H9 (cell line): ENCODE measurements at places on chromosomes 1 and 21. TPM values are rescaled to one million over a fixed set of nuclear protein-coding genes. Genes with fewer than 3 reads are reported as not detected.

Gene CBS
- total RNA-seq, result 319 and 350 TPM in 2 replicates

Gene ZNF648
- 1.1 and 1.4 TPM in 2 replicates for total RNA-seq

Gene OR2L3
- not detected in 2 replicates for total RNA-seq

Gene COL11A1
- total RNA-seq, result 7.0 and 7.5 TPM in 2 replicates

Gene SMCP
- total RNA-seq, result not detected in 2 replicates

DNA sequence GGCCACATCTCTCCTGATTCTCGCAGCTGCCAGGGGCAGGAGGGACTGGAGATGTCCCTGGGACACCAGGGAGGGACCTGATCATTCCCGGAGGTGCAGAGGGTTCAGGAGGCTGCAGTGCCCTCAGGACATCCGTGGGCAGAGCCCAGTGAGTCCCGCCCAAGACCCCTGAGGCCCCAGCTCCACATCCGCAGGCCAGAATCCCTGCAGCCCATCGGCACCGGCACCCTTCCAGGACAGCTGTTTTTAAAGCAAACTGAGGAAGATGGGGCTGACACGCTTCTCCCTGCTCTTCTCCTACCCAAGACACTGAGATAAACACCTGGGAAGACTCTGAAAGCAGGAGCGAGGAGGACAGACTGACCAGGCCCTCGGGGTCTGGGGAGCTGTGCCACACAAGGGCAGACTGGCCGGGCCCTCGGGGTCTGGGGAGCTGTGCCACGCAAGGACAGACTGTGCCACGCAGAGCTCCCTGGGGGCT, 25.5 kb downstream of the SLC19A1 start:
- no peaks in the 10 kb centered on the region for H3K4me1 ChIP-seq
- DNase-seq, result no peak
- no peak overlapping the region for H3K27ac ChIP-seq
- H3K4me3 ChIP-seq, result no peak overlapping the region
- H3K27me3 ChIP-seq, result no peaks in the 10 kb centered on the region

DNA sequence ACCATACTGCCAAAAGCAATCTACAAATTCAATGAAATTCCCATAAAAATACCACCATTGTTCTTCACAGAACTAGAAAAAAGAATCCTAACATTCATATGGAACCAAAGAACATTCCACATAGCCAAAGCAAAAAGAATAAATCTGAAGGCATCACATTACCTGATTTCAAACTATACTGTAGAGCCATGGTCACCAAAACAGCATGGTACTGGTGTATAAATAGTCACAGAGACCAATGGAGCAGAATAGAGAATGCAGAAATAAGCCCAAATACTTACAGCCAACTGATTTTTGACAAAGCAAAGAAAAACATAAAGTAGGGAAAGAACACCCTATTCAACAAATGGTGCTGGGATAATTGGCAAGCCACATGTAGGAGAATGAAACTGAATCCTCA, 6.2 kb upstream of the DEPDC1 start:
- no peaks in the 10 kb centered on the region for H3K4me1 ChIP-seq
- H3K4me3 ChIP-seq, result no peak overlapping the region
- H3K27me3 ChIP-seq, result no peaks in the 10 kb centered on the region
- no peak for DNase-seq
- H3K36me3 ChIP-seq, result peaks cover 11% of the 10 kb centered on the region

GRCh38 chr1:4762146-4762545, 107.7 kb downstream of the AJAP1 start:
- no peaks in the 10 kb centered on the region for H3K4me1 ChIP-seq
- H3K4me3 ChIP-seq, result no peak overlapping the region
- H3K36me3 ChIP-seq, result peaks cover 10% of the 10 kb centered on the region; the same call in 2 of the 3 replicates
- H3K27ac ChIP-seq, result no peak overlapping the region
- H3K27me3 ChIP-seq, result no peaks in the 10 kb centered on the region
- DNase-seq, result no peak

- no peaks in the 10 kb centered on the region for H3K4me1 ChIP-seq
- no peak overlapping the region for H3K4me3 ChIP-seq
- H3K27me3 ChIP-seq, result no peaks in the 10 kb centered on the region
- no peak for DNase-seq
- H3K36me3 ChIP-seq, result no peaks in the 10 kb centered on the region; the same call in 2 of the 3 replicates
These were observed 1531.1 kb downstream of the MRPL39 start for GRCh38 chr21:24076179-24076578.

DNA sequence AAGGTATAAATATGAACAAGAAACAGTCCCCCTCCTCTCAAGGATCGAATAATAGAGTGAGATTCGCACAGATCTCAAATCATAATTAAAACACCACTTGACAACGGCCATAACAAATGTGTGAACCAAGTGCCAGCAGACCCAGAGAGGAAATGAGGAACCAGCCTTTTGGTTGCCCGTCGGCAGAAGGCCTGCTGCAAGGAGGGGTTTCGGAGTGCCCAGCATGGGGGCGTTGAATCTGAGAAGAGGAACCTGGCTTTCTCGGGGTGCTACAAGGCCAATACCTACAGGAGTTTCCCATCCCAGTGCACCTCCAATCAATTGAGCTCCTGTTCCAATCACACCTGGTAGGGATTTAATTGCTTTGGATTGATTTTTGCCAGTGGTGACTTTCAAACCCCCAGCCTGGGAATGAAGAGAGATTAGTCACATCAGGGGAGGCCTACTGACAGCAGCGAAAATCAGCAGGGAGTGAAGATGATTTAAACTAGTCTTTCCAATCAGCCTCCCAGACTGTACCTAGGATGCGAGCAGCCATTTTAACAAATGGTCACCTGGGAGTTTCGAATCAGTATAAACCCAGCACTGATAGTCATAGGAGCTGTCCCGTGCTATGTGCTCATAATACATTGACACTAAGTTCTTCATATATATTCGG, 263.8 kb downstream of the KAZN start:
- H3K4me1 ChIP-seq, result no peaks in the 10 kb centered on the region
- no peak overlapping the region for H3K4me3 ChIP-seq
- no peak for DNase-seq
- no peak overlapping the region for H3K27ac ChIP-seq
- no peaks in the 10 kb centered on the region for H3K27me3 ChIP-seq

- no peaks in the 10 kb centered on the region for H3K27me3 ChIP-seq
- peaks cover 2% of the 10 kb centered on the region; the same call in 1 of the 3 replicates for H3K36me3 ChIP-seq
- no peak for DNase-seq
- H3K4me1 ChIP-seq, result peaks cover 4% of the 10 kb centered on the region; the same call in 1 of the 2 replicates
These were observed 72.3 kb downstream of the EVA1C start for GRCh38 chr21:32484706-32485380.

DNA sequence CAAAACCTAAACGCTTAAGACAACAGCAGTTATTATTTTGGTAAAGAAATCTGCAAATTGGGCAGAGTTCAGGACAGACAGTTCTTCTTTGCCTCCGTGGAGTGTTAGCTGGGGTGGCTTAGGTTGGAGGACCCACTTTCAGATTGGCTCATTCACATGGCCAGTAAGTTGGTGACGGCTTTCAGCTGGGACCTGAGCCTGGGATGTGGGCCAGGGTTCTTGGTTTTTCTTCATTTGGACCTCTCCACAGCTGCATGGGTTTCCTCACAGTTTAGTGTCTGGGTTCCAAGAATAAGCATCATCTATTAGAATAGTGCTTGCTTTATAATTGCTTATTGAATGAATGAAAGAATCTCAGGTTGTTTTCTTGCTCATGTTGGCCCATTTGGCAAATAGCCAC, 72.2 kb downstream of the ATF6 start:
- DNase-seq, result no peak
- no peak overlapping the region for H3K4me3 ChIP-seq
- H3K27ac ChIP-seq, result no peak overlapping the region
- H3K4me1 ChIP-seq, result no peaks in the 10 kb centered on the region

GRCh38 chr1:26833432-26834405, 7.2 kb downstream of the ZDHHC18 start:
- peaks cover 34% of the 10 kb centered on the region for H3K36me3 ChIP-seq
- no peak overlapping the region for H3K27ac ChIP-seq
- DNase-seq, result no peak
- no peaks in the 10 kb centered on the region for H3K27me3 ChIP-seq
- no peak overlapping the region for H3K4me3 ChIP-seq

DNA sequence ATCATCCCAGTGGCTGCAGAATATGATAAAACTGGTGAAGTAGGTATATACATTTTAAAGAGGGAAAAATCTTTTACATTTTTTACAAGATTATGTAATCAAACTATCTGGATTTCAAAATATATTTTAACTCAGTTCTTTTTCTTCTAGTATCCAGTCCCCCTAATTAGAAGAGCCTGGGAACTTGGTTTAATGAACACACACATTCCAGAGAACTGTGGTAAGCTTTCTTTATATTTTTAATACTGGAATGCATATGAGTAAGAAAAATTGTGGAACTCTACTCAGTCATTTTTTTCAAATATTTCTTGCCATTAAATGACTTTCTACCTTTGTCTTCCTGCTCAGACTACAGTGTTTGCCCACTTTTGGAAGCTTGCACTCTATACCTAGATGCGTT, 8.2 kb downstream of the ACADM start:
- H3K36me3 ChIP-seq, result peaks cover 12% of the 10 kb centered on the region; the same call in 2 of the 3 replicates
- H3K27ac ChIP-seq, result no peak overlapping the region
- no peaks in the 10 kb centered on the region for H3K4me1 ChIP-seq
- DNase-seq, result no peak
- no peaks in the 10 kb centered on the region for H3K27me3 ChIP-seq

DNA sequence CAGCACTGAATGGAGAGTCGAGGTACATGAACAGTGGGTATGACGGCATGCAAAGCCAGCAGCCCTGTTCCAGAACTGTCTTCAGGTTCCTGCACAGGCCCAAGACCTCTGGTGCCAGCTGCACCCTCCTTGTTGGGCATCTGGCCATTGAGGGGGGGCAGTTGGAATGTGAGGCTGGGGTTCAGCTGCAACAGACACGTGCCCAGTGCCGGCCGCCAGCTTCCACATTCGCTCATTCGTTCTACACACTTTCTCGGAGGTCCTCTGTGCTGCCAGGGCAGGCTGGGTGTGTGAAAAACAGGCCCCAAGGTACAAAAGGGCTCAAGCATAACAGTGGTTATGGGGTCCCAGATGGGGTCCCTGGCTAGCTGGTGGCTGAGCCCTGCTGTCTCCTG, 37.9 kb upstream of the SLC19A1 start:
- no peak overlapping the region for H3K4me3 ChIP-seq
- no peaks in the 10 kb centered on the region for H3K27me3 ChIP-seq
- no peaks in the 10 kb centered on the region for H3K36me3 ChIP-seq
- DNase-seq, result no peak

DNA sequence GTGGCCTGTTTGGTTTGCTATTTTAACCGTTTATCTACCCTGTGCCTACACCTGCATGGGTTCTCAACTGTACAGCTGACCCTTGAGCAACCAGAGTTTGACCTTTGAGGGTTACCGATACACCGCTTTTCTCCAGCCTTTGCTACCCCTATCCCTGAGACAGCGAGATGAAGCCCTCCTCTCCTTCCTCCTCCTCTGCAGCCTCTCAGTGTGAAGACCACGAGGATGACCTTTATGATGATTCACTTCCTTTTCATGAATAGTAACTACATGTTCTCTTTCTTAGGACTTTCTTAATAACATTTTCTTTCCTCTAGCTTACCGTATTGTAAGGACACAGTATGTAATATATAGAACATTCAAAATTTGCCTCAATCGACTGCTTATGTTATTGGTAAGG, 14.5 kb upstream of the RNF187 start:
- no peaks in the 10 kb centered on the region for H3K36me3 ChIP-seq
- peaks cover 3% of the 10 kb centered on the region; the same call in 1 of the 2 replicates for H3K4me1 ChIP-seq
- no peak overlapping the region for H3K27ac ChIP-seq
- no peak for DNase-seq
- H3K4me3 ChIP-seq, result no peak overlapping the region

DNA sequence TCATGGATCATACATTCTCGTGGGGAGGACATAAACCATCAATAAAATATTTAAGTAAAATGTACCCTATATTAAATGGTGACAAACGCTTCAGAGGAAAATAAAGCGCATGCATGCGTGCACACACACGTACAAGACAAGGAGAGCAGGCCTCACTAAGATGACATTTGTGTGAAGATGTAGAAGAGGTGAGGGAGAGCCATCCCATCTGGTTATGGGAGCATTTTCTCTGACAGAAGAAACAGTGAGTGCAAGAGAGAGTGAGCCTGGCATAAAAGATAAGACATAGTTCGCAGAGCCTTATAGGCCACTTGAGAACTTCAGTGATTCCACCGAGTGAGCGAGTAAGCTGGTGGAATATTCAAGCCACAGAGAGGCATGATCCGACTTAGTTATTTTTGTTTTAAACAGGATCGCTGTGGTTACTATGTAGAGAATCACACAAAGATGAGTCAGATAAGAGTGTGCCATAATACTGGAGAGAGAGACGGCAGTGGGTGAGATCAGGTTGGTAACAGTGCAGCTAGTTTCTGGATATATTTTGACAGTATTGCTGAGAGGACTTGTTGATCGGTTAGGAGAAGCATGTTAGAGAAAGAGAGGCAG, 624.2 kb downstream of the PLPP3 start:
- no peak for DNase-seq
- no peaks in the 10 kb centered on the region for H3K36me3 ChIP-seq
- H3K4me3 ChIP-seq, result no peak overlapping the region
- H3K27me3 ChIP-seq, result no peaks in the 10 kb centered on the region
- H3K27ac ChIP-seq, result no peak overlapping the region
- H3K4me1 ChIP-seq, result no peaks in the 10 kb centered on the region

- H3K4me1 ChIP-seq, result no peaks in the 10 kb centered on the region
- no peaks in the 10 kb centered on the region for H3K36me3 ChIP-seq
- no peaks in the 10 kb centered on the region for H3K27me3 ChIP-seq
- no peak for DNase-seq
- H3K4me3 ChIP-seq, result no peak overlapping the region
These were observed 97.4 kb downstream of the CENPF start for GRCh38 chr1:214700437-214700836.

DNA sequence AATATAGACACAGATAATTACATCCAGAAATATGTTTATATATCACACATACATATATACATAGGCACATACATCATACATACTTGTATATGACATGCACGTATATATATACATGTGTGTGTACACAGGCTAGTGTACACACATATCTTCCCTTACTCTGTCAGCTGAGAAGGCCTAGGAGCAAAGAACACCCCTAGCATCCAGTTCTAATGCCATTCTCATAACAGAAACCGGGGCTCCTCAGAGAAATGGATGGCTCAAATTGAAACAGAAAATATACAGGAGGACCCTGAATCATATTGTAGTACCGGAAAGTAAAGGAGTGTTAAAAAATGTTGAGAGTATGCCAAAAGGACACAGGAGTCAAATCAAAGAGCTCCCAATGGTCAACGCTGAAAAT, 19.7 kb upstream of the HYI start:
- peaks cover 5% of the 10 kb centered on the region; the same call in 1 of the 2 replicates for H3K4me1 ChIP-seq
- H3K27ac ChIP-seq, result no peak overlapping the region
- DNase-seq, result no peak
- H3K36me3 ChIP-seq, result no peaks in the 10 kb centered on the region

GRCh38 chr1:35605867-35606182, 32.7 kb downstream of the TFAP2E start:
- no peaks in the 10 kb centered on the region for H3K4me1 ChIP-seq
- no peaks in the 10 kb centered on the region for H3K27me3 ChIP-seq
- H3K27ac ChIP-seq, result no peak overlapping the region
- H3K4me3 ChIP-seq, result no peak overlapping the region

GRCh38 chr21:29299916-29300806, 1.4 kb downstream of the BACH1 start:
- H3K36me3 ChIP-seq, result peaks cover 4% of the 10 kb centered on the region; the same call in 1 of the 2 replicates
- no peaks in the 10 kb centered on the region; the same call in 1 of the 2 replicates for H3K27me3 ChIP-seq
- H3K4me1 ChIP-seq, result no peaks in the 10 kb centered on the region
- peak; percentile 36 for DNase-seq
- H3K4me3 ChIP-seq, result peak overlapping the region; percentile 70
- peak overlapping the region; percentile 29 for H3K27ac ChIP-seq

GRCh38 chr1:31444725-31445448, 31.9 kb downstream of the SERINC2 start:
- H3K4me1 ChIP-seq, result no peaks in the 10 kb centered on the region
- H3K27ac ChIP-seq, result no peak overlapping the region
- no peak overlapping the region for H3K4me3 ChIP-seq

GRCh38 chr1:14304381-14304865, 294.1 kb upstream of the KAZN start:
- no peaks in the 10 kb centered on the region for H3K36me3 ChIP-seq
- DNase-seq, result no peak
- no peaks in the 10 kb centered on the region for H3K27me3 ChIP-seq
